Spinal cord (tissue), 10 donors: ENCODE measurements at places on chromosomes 3 and 15.

GRCh38 chr15:92807971-92808571, 92.1 kb upstream of the CHD2 start:
- peak; percentile 24 for DNase-seq

DNA sequence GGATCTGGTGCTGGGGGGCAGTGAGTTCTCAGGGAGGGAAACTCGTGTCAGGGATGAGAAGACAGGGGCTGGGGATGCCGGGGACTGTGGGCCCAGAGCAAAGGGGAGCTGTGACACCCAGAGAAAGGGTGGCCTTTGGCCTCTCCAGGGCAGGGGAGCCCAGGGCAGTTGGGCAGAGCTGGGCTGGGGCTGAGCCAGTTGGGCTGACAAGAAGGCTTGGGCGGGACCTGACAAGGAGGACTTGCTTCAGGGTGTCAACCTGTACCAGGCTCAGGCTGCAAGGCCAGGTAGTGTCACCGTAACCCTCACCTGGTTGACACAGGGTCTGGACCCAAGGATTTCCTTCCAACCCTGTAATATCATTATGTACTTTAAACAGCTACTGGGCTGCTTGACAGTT, 13.2 kb upstream of the ANPEP start:
- DNase-seq, result no peak

DNA sequence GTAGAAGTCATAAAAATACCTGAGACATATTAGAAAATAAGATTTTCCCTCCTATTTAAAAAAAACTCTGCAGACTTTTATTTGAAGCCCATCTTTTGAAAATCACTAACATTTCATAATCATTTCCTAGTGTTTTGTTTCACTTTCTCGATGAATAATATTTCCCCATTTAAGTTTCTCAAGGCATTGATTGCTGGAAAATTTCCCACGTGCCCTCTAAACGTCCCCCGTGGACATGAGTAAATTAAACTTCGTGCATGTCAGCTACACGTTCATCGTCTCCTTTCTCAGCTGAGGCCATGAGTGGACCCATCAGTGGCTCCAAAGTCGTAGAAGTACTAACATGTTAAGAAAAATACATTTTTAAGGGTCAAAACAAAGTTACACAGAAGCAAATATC, 2.0 kb upstream of the TM2D3 start:
- DNase-seq, result no peak

GRCh38 chr3:120642368-120642948, 39.6 kb downstream of the HGD start:
- no peak for DNase-seq

DNA sequence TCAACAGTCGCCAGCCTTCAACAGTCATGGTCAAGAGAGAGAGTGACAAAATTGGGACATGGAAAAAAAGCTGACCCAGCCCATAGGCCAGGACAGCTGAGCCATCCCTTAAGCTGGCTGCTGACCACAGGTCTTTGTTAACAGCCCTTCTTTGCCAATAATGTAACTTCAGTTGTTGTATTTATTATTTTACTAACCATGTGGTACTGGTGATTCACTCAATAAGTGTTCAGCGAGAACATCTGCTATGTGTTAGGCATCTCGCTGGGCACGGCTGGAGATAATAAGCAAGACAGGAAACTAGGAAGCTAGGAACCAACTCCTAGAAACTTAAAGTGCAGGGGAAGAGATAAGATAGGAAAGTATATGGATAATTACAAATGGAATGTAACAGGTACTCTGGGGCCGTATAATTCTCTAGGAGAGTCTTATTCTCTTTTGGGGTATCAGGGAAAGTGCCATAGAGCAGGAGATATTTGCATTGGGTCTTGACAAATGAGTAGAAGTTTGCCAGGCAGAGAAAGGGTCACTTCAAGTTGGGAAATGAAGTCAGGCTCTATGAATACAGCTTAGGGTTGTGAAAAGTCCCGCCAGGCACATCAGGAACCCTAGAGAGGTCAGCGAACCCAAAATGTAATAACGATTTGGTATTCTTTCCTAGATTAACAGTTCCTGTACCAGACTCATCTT, 84.0 kb upstream of the TRA2B start:
- no peak for DNase-seq

DNA sequence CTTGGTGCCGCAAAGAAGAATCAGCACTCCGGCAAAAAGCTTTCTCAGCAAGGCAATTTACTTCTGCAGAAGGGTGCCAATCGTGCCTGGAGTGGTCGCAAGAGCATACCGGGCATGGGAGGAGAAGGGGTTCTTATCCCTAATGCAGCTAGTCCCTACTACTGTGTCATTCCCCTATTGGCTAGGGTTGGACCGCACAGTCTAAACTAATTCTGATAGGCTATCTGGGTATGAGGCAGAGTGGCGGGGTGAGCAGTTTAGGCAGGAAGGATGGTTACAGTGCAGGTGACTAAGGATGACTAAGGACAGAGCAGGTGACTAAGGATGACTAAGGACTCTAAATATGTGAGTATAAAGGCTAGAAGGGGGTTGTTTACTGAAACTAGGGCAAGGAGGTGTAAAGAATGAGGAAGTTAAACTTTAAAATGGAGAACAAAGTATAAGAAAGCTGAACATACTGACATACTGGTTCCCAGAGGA, 52.9 kb downstream of the PGBD4 start:
- DNase-seq, result no peak

DNA sequence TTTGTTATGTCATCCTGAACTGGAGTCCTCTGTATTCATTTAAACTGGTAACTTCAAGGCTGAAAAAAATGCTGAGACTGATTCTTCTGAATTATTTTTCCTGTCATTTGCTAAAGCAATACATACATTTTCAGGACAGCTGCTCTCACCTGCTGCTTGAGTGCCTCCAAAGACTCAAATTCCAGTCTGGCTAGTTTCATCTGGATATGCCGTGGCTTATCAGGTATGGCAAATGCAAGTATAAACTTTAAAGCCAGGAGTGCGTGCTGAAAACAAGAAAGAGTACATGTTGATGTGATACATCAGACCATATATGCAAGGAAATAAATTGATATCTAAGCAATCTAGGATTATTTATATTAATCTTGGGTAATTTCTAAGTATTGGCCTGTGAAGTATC, 146.1 kb downstream of the SNRK start:
- no peak for DNase-seq
